ENCODE measurements at places on chromosomes 2 and 18.

GRCh38 chr18:3720818-3721545, 271.0 kb downstream of the TGIF1 start:
- DNase-seq: no peak
- no peaks in the 10 kb centered on the region for H3K27me3 ChIP-seq
- peaks cover 2% of the 10 kb centered on the region for H3K4me1 ChIP-seq
- H3K27ac ChIP-seq: no peak overlapping the region
- no peak overlapping the region for H3K4me3 ChIP-seq
- no peaks in the 10 kb centered on the region for H3K36me3 ChIP-seq

DNA sequence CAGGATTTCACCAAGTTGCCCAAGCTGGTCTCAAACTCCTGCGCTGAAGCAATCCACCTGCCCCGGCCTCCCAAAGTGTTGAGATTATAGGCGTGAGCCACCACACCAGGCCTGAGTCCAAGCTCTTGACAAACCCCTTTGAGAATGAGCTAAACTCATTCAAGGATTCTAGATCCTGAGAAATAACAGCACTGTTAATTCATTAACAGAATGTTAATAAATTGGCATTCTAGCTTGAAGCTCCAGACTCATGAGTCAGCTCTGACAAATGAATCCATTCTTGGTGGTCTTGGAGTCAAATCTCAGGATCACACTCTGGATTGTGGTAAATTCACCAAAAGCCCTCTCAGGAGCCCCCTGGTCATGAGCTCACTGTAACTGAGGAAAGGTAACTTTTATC, 1.8 kb downstream of the NARS1 start:
- no peaks in the 10 kb centered on the region for H3K27me3 ChIP-seq
- H3K36me3 ChIP-seq: peaks cover 9% of the 10 kb centered on the region
- DNase-seq: no peak
- H3K4me1 ChIP-seq: no peaks in the 10 kb centered on the region
- no peak overlapping the region for H3K4me3 ChIP-seq

GRCh38 chr2:84832772-84833461, 48.0 kb downstream of the TRABD2A start:
- no peak for DNase-seq
- no peak overlapping the region for H3K4me3 ChIP-seq
- no peaks in the 10 kb centered on the region for H3K36me3 ChIP-seq
- 0 out of 2 replicates have a peak, but pooled peaks cover 2% of the 10 kb centered on the region for H3K4me1 ChIP-seq
- no peak overlapping the region for H3K27ac ChIP-seq

GRCh38 chr2:23465936-23466335, 81.0 kb downstream of the KLHL29 start:
- no peak overlapping the region for H3K27ac ChIP-seq
- H3K36me3 ChIP-seq: no peaks in the 10 kb centered on the region
- no peaks in the 10 kb centered on the region for H3K27me3 ChIP-seq
- no peaks in the 10 kb centered on the region for H3K4me1 ChIP-seq
- no peak for DNase-seq
- H3K4me3 ChIP-seq: no peak overlapping the region

DNA sequence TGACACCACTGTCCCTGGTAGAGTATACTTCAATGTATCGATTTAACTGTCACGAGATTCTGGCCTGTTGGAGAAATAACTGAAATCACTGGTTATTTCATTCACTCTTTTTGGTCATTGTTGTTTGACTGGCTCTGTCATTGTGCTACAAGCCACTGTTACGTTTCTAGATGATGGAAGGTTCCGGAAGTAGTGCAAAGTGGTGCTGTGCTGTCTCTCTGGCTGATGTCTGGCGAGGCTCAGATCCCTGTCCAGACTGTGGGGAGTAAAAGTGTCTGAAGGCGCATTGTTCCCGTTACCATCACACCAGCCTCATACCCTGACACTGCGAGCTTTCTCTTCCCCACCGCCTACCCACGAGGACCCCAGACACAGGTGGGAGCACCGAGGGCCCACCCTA, 11.7 kb downstream of the CNDP1 start:
- no peak overlapping the region for H3K27ac ChIP-seq
- no peaks in the 10 kb centered on the region for H3K36me3 ChIP-seq
- H3K4me1 ChIP-seq: no peaks in the 10 kb centered on the region
- no peak for DNase-seq

GRCh38 chr2:222776792-222777191, 84.0 kb upstream of the ACSL3 start:
- H3K4me1 ChIP-seq: peaks cover 1% of the 10 kb centered on the region
- no peaks in the 10 kb centered on the region for H3K36me3 ChIP-seq
- no peak for DNase-seq
- H3K4me3 ChIP-seq: no peak overlapping the region
- H3K27ac ChIP-seq: no peak overlapping the region
- no peaks in the 10 kb centered on the region for H3K27me3 ChIP-seq

GRCh38 chr18:68833756-68834155, 35.9 kb downstream of the CCDC102B start:
- H3K36me3 ChIP-seq: no peaks in the 10 kb centered on the region
- H3K27me3 ChIP-seq: no peaks in the 10 kb centered on the region
- no peaks in the 10 kb centered on the region for H3K4me1 ChIP-seq
- H3K27ac ChIP-seq: no peak overlapping the region
- DNase-seq: no peak
- no peak overlapping the region for H3K4me3 ChIP-seq

DNA sequence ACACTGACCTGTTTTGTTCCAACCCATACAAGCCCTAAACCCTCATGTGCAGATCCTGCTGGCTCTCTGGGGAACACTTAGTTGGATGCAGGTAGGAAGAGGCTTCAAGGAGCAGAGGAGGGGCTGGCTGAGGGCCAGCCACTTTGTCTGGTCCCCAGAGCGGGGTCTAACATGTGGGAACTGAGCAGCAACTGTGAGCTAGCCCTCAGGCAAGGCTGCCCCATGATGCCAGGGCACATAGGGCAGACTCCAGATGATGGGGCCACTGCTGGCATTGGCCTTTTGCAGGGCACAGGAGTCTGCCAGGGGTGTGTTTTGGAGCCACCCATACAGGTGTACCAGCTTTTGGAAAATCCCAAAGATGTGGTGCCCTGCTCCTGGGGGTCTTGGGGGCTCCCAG, 67.7 kb downstream of the HPCAL1 start:
- H3K4me1 ChIP-seq: 0 out of 2 replicates have a peak, but pooled peaks cover under 1% of the 10 kb centered on the region
- H3K27ac ChIP-seq: no peak overlapping the region
- no peaks in the 10 kb centered on the region for H3K36me3 ChIP-seq
- H3K4me3 ChIP-seq: no peak overlapping the region
- DNase-seq: no peak

DNA sequence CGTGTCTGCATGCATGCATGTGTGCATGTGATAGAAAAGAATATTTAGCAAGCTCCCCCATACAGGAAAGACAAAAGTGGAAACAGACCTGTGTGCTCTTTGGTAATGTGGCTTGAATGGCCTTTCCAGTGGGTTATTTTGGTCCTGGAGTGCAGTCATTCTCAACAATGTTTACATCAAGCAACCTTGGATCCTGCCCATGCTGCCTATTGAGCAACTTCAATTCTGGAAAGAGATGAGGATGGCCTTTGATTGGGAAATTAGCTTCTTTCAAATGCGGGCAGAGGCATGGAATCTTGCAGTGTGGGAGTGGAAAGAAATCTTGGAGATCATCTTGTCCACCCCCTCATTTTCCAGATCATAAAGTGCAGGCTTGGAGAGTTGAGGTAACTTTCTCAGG, 87.2 kb upstream of the SMAD2 start:
- H3K27ac ChIP-seq: no peak overlapping the region
- H3K4me3 ChIP-seq: no peak overlapping the region
- no peaks in the 10 kb centered on the region for H3K36me3 ChIP-seq
- no peak for DNase-seq

DNA sequence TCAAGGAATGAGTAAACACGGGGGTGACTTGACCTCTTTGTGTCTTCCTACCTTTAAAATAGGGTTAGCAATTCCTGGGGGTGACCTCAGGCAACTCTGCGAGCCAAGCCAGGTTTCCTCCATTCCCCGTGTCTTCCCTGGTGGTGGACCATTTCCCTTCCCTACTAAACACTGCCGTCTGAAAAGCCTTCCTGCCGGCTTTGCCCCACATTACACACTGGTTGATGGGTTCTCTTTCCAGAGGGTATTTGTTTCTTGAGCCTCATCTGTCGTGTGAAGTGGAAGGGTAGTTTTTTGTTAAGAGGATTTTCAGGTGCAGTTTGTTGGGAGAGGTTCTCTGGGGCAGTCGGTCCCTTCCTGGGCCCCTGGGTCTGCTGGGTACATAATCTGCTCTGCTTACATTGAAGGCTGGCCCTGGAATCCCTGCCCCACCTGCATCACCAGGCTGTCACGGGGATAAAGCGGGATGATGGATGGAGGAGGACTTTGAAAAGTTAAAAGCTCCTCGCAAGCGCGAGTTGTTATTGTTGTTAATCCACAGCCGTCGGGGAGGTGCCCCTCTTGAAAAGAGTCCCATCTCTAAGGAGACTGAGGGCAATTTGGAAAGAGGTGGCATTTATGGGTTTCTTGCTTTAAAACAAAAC, 175.4 kb upstream of the SPRED2 start:
- H3K36me3 ChIP-seq: no peaks in the 10 kb centered on the region
- H3K27me3 ChIP-seq: no peaks in the 10 kb centered on the region
- H3K4me3 ChIP-seq: no peak overlapping the region
- peaks cover 4% of the 10 kb centered on the region for H3K4me1 ChIP-seq
- no peak for DNase-seq
- H3K27ac ChIP-seq: no peak overlapping the region

- no peak for DNase-seq
- H3K36me3 ChIP-seq: no peaks in the 10 kb centered on the region
- H3K4me1 ChIP-seq: no peaks in the 10 kb centered on the region
- no peak overlapping the region for H3K4me3 ChIP-seq
Measured at GRCh38 chr2:227097495-227098161, 66.4 kb downstream of the COL4A4 start.

- no peak overlapping the region for H3K4me3 ChIP-seq
- no peak for DNase-seq
- H3K27me3 ChIP-seq: peaks cover 7% of the 10 kb centered on the region
Measured at GRCh38 chr2:38033646-38034045, 42.3 kb downstream of the CYP1B1 start.

DNA sequence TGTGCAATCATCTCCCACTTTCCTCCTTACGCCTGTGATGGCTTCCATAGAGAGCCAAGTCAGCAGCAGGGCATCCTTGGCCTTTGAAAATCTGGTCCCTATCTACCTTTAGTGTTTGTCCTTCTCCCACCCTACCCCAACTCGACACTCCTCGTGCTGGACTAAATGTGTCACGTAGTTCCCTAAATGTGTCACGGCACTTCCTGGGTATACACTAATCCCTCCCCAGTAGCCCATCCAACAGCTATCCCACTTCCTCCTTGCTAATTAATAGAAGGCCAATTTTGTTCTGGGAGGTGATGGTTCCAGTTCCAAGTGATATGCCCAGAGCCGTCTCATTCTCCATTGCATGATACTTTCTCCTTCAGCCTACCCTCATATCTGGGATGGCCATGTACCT, 36.5 kb upstream of the ZFP36L2 start:
- no peaks in the 10 kb centered on the region for H3K27me3 ChIP-seq
- DNase-seq: no peak

DNA sequence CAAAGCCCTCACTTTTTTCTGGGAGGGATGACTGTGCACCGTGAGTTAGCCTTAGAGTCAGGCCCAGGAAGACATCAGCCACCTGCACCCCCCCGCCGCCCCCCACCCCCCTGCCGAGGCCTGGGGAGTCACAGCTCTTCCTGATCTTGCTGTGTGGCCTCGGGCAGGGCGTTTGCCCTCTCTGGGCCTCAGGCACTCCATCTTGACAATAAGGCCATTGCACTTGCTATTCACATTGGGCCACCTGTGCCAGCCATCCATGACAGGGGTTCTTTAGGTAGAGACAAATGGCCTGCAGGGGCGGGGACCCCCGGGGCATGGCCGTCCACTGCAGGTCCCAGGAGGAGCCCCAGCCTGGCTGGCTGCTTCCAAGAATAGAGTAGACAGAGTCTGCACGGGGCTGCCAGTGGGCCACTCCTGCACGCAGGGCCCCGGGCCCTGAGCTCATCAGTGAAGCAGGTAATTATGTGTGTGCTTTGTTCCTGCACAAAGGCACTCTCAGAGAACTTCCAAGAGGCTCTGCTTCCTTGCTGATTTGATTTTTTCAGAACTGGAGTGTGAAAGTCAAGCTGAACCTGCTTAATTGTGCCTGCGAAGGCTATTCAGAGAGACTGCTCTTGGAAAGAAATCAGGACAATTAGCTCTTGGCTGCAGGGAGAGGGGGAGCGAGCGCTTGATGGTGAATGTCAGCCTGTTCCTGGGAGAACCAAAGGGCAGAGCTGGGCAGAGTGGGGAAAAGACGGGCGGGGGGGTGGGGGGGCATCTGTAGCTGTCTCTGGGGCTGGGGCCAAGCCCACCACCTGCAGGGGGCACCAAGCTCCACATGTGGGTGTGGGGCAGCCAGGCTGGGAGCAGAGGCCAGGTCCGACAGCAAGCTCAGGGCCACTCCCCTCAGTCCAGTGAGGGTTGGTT, 40.3 kb downstream of the RRM2 start:
- no peaks in the 10 kb centered on the region for H3K36me3 ChIP-seq
- no peak overlapping the region for H3K27ac ChIP-seq
- no peak for DNase-seq
- no peaks in the 10 kb centered on the region for H3K27me3 ChIP-seq

- no peaks in the 10 kb centered on the region for H3K27me3 ChIP-seq
- no peaks in the 10 kb centered on the region for H3K4me1 ChIP-seq
- H3K4me3 ChIP-seq: no peak overlapping the region
- no peaks in the 10 kb centered on the region for H3K36me3 ChIP-seq
- DNase-seq: no peak
- H3K27ac ChIP-seq: no peak overlapping the region
Measured at GRCh38 chr2:176020400-176020799, 18.3 kb upstream of the LNPK start.

GRCh38 chr2:173760553-173760952, 204.6 kb downstream of the SP3 start:
- H3K36me3 ChIP-seq: no peaks in the 10 kb centered on the region
- no peak overlapping the region for H3K27ac ChIP-seq
- no peak for DNase-seq
- H3K4me3 ChIP-seq: no peak overlapping the region
- no peaks in the 10 kb centered on the region for H3K27me3 ChIP-seq

- no peaks in the 10 kb centered on the region for H3K27me3 ChIP-seq
- H3K36me3 ChIP-seq: no peaks in the 10 kb centered on the region
- no peak overlapping the region for H3K27ac ChIP-seq
- no peak for DNase-seq
- no peak overlapping the region for H3K4me3 ChIP-seq
- H3K4me1 ChIP-seq: 0 out of 2 replicates have a peak, but pooled peaks cover 1% of the 10 kb centered on the region
Measured at GRCh38 chr18:37419315-37419714, 146.3 kb downstream of the CELF4 start.

DNA sequence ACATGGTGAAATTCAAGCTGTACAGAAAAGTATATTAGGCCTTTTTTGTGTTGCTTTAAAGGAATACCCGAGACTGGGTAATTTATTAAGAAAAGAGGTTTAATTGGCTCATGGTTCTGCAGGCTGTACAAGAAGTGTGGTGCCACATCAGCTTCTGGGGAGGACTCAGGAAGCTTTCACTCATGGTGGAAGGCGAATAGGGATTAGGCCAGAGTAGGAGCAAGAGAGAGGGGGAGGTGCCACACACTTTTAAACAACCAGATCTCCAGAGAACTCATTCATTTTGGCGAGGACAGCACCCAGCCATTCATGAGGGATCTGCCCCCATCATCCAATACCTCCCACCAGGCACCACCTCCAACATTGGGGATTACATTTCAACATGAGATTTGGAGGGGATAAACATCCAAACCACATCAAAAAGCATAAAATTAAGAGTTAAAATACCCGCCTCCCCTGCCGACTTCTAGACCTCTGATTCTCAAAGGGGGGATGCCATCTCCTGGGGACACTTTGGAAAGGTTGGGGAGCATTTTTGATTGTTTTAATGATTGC, 15.1 kb upstream of the LIPG start:
- DNase-seq: no peak
- no peak overlapping the region for H3K4me3 ChIP-seq
- H3K27me3 ChIP-seq: no peaks in the 10 kb centered on the region
- H3K4me1 ChIP-seq: no peaks in the 10 kb centered on the region

GRCh38 chr18:11514267-11514666, 95.1 kb upstream of the SLC35G4 start:
- H3K4me3 ChIP-seq: no peak overlapping the region
- H3K36me3 ChIP-seq: no peaks in the 10 kb centered on the region
